ENCODE measurements at places on chromosomes 7 and 10.

GRCh38 chr7:16399265-16399831 is 22.0 kb downstream of the CRPPA start:
- no peak for DNase-seq

DNA sequence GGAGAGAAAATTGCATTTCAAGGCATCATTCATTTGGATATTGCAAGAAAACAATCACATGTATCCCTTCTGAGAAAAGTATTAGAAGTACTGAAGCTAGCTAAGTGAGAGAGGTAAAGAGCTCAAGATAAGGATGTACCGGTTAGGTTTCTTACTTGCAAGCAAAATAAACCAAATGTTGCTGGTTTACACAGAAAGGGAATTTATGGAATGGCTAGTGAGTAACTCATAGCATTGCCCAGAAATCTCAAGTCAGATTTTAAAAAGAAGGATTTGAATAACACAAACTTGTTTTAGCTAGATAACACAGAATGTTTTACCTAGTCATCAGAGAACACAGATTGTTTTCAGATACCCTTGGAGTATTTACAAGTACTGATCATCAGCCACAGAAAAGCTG is 30.6 kb downstream of the KLHL7 start:
- no peak for DNase-seq

- no peak for DNase-seq
These were observed 64.4 kb downstream of the ZWINT start for GRCh38 chr10:56296618-56297017.

DNA sequence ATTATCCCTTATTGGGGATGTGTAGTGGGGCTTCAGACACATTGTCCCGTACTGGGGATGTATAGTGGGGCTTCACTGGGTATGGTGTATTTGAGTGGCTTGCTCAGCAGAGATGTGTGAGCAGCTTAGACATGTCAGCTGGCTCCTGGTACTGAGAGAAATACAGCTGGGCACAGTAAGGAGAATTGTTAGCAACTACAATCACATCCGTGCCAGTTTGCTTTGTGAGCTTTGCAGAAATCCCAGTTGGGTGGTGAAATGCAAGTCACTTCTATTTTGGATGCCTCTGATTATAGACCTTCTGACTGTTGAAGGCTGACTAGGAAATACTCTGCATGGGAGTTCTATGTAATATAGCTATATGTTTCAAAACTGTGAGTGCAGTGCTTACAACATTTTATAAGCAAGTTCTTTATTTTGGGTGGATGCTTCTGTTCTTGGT is 10.8 kb downstream of the CCNY start:
- no peak for DNase-seq

GRCh38 chr7:55209366-55209765 is 155.8 kb upstream of the LANCL2 start:
- no peak for DNase-seq

DNA sequence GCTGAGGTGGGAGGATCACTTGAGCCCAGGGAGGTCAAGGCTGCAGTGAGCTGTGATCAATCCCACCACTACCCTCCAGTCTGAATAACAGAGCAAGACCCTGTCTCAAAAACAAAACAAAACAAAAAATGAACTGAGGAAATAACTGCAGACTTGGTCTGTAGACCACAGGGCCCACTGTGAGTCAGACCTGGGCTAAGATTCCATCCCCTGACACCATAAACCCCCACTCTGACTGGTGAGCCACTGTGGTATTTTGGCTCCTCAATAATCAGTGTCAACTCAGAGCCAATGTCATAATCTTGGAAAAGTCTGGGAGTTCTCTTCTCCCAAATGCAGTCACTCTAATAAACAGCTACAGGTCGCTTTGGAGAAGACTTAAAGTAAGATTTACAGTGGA is 24.0 kb upstream of the ERCC6 start:
- no peak for DNase-seq
